Central memory CD8-positive, alpha-beta T cell (primary cell): ENCODE measurements at places on chromosomes 3 and 15.
A peak's percentile ranks its signal among the peaks of the same experiment; 100 is the strongest.

GRCh38 chr3:184788751-184789150 is 23.2 kb upstream of the VPS8 start:
- H3K4me1 ChIP-seq: peaks cover 20% of the 10 kb centered on the region
- no peak overlapping the region for H3K4me3 ChIP-seq
- no peak overlapping the region for H3K27ac ChIP-seq
- DNase-seq: no peak

DNA sequence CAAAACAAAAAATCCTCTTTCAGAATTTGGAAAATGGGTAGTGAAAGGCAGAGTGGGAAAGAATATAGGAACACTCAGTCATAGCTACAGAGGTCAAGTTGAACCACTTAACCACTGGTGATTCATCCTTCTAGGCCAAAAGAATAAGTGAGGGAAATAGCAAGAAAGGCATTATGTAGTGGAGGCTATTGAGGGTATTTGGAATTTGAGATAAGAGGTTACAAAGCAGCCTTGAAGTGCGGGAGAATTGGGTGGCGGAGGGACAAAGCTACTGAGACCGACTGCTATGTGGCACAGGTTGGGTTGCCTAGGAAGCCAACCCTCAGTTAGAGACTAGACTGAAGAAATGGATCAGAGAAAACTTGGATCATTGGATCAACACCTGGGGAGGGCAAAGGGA is 109.5 kb downstream of the SYNPR start:
- H3K4me3 ChIP-seq: no peak overlapping the region
- H3K27ac ChIP-seq: no peak overlapping the region
- H3K36me3 ChIP-seq: no peaks in the 10 kb centered on the region
- H3K4me1 ChIP-seq: no peaks in the 10 kb centered on the region

DNA sequence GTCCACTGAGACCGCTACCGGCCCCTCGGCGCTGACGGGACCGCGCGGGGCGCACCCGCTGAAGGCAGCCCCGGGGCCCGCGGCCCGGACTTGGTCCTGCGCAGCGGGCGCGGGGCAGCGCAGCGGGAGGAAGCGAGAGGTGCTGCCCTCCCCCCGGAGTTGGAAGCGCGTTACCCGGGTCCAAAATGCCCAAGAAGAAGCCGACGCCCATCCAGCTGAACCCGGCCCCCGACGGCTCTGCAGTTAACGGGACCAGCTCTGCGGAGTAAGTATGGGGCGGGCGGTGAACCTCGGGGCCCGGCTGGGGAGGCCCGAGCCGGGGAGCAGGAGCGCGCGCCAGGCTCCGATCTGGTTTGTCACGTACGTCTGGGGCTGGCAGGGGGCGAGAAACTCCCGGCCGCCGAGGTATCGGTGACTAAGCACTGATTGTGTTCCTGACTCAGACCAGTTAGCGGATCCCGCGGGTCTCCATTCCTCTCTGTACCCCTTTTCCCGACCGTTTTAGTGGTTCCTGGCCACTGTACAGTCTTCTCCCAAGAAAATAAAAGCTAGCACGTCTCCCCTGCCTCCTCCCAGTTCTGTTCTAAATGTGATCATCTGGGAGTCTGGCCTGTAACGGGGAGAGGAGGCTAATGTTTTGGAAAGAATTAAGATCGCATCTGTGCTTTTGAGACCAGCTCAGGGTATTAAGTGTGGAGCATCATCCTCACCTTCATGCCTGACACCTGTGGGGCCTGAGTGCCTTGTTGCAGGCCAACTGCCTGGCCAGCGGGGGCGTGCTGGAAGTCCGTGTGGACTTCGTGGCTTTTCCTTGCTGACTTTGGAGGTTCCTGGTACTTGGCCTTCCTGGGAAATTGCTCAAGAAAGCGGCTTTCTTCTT is 691 bp downstream of the MAP2K1 start:
- peaks cover 13% of the 10 kb centered on the region for H3K36me3 ChIP-seq
- peaks cover 66% of the 10 kb centered on the region for H3K4me1 ChIP-seq
- H3K27me3 ChIP-seq: no peaks in the 10 kb centered on the region

DNA sequence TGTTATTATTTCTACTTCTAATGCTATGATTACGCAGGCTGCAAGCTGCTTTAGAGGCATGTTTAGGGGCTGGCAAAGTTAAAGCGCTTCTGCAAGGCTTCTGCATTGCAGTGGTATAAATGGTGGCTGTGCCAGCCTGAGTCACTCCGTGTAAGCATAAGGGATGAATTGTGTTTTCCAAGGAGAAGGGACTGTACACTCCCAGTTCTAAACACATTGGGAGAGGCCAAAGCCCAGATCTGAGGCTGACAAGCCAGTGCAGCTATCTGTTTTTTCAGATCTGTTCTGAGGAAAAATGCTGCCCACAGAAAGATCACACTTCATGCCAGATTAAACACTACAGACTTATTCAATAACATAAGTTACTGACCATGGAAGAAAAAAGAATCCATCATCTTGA is 83.8 kb downstream of the PRICKLE2 start:
- H3K4me3 ChIP-seq: no peak overlapping the region
- H3K4me1 ChIP-seq: no peaks in the 10 kb centered on the region
- H3K36me3 ChIP-seq: no peaks in the 10 kb centered on the region
- DNase-seq: no peak
- no peak overlapping the region for H3K27ac ChIP-seq
- peaks cover 2% of the 10 kb centered on the region for H3K27me3 ChIP-seq

DNA sequence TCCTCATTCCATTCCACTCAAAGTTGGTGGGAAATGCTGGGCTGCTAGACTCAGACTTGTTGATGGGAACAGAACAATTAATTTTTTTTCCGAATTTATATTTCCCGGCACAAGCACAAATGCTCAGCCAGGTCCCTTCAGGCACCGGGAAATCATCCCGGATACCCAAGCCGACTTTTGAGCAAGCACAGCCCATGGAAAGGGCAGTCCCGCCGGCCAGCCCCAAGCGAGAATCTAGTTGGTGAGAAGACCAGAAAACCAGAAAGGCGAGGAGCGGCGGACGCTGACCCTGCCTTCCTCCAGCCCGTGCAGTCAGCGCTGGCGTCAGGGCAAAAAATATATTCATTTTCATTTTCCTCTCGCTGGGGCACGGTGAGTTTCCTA is 763 bp upstream of the ZIC4 start:
- H3K27me3 ChIP-seq: peaks cover 85% of the 10 kb centered on the region
- peaks cover 8% of the 10 kb centered on the region for H3K36me3 ChIP-seq
- H3K4me1 ChIP-seq: no peaks in the 10 kb centered on the region

DNA sequence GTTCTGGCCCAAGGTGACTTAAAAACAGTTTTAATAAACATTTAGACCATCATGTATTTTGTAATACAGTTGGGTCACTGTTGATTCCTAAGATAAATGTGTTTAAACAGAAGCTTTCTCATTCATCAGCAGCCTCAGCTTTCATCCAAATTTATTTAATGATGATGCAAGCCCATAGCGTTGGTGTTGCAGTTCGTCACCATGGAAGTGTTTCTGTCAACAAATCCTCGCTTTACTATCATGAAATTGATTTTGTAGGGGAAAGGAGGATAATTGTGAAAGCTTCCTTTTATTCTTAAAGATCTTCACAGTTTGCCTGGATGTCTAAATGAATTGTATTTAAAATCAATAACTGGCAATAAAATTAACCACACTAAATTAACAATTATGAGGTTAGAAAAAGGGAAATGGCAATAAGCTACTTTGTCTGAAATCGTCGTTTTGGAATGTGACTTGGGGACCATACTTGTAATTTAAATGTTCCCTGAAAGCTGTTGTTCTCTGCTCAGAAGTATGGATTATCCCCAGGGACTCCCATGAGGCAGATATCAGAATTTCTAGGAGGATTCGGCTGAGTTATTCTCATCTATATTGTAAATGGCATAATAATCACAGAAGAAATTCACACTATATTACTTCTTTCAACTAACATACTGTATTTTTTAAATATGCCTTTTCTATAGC is 29.0 kb downstream of the CMSS1 start:
- no peak overlapping the region for H3K4me3 ChIP-seq
- H3K27ac ChIP-seq: no peak overlapping the region
- H3K36me3 ChIP-seq: peaks cover 2% of the 10 kb centered on the region
- H3K27me3 ChIP-seq: no peaks in the 10 kb centered on the region
- no peak for DNase-seq
- H3K4me1 ChIP-seq: no peaks in the 10 kb centered on the region

DNA sequence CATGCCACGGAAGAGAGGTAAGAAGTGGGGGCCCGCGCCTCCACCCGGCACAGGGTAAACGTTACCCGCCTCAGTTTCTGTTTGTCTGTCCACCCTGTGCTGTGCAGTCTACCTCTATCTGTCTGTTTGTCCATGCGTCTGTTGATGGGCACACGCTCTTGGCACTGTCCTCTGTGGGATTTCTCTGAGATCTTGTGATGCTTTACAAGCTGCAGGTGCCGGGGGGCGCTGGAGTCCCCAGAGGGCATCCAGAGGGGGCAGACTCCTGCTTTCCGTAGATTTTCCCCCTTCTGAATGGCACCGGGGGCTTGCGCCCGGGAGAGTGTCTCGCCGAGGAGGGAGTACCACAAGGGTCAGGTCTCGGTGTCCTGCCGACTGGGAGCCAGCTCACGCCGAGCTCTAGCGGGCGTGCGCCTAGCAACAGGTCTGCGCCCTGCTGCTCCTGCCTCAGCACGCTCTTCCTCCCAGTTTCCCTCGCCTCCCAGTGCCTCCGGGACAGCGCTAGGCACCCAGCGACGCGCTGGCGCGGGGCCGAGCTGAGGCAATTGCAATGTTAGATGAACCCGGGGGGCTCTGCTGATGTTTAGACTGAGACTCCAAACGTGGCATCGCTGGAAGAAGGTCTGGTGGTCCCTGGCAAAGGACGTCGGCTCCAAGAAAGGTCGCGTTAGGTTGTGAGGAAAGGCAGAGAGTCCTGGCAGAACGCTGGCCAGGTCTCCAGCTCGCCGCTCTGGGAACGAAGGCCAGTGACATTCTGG is 667 bp downstream of the CEMIP start:
- H3K27me3 ChIP-seq: peaks cover 64% of the 10 kb centered on the region
- H3K36me3 ChIP-seq: peaks cover 2% of the 10 kb centered on the region
- H3K4me1 ChIP-seq: peaks cover 9% of the 10 kb centered on the region
- no peak for DNase-seq
- H3K4me3 ChIP-seq: peak overlapping the region; percentile 46

- H3K36me3 ChIP-seq: no peaks in the 10 kb centered on the region
- H3K27ac ChIP-seq: no peak overlapping the region
- no peaks in the 10 kb centered on the region for H3K4me1 ChIP-seq
These were observed 65.7 kb upstream of the FRMD4B start for GRCh38 chr3:69451594-69451993.

DNA sequence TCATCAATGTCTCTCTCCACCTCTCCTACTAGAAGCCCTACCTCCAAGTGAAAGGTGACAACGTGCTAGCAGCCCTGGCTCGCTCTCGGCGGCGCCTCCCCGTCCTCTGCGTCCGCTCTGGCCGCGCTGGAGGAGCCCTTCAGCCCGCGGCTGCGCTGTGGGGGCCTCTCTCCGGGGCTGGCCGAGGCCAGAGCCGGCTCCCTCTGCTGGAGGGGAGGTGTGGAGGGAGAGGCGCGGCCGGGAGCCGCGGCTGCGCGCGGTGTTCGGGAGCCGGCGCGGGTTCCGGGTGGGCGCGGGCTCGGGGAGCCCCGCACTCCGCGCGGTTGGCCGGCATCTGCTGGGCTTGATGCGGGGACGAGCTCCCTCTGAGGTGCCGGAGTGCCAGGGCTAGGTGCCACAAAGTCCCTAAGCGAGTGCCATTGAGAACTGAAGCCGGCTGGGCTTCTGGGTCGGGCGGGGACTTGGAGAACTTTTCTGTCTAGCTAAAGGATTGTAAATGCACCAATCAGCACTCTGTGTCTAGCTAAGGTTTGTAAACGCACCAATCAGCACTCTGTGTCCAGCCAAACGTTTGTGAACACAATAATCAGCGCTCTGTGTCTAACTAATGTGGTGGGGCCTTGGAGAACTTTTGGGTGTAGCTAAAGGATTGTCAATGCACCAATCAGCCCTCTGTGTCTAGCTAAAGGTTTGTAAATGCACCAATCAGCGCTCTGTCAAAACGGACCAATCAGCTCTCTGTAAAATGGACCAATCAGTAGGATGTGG is 84.8 kb upstream of the ARRDC4 start:
- no peaks in the 10 kb centered on the region for H3K4me1 ChIP-seq
- DNase-seq: no peak

- no peak overlapping the region for H3K4me3 ChIP-seq
- DNase-seq: no peak
- H3K36me3 ChIP-seq: no peaks in the 10 kb centered on the region
- H3K27ac ChIP-seq: no peak overlapping the region
- H3K27me3 ChIP-seq: peaks cover 50% of the 10 kb centered on the region
These were observed 80.9 kb downstream of the DGKG start for GRCh38 chr3:186281176-186281575.

GRCh38 chr3:190525634-190526033 is 11.7 kb downstream of the IL1RAP start:
- no peak for DNase-seq
- no peak overlapping the region for H3K27ac ChIP-seq
- no peak overlapping the region for H3K4me3 ChIP-seq
- H3K36me3 ChIP-seq: peaks cover 5% of the 10 kb centered on the region
- no peaks in the 10 kb centered on the region for H3K27me3 ChIP-seq

DNA sequence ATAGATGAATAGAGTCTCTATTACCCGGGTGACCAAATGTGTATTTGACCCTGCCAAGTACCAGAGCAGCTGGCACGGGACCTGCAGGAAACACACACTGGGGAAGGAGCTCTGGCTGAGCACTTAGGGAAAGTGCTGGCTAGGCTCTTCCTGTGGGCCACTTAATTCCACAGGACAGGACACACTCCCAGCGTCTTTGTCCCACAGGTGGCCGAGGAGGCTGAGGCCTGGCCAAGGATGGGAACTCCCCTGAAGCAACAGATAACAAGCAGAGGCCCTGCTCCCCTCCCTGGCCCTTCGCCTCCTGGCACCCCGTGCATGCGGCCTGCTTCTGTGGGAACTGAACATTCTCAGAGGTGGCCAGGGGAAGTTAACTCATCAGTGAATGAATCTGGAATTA is 180.8 kb downstream of the ATP10A start:
- H3K27ac ChIP-seq: no peak overlapping the region
- no peak for DNase-seq
- no peaks in the 10 kb centered on the region for H3K27me3 ChIP-seq
- H3K4me3 ChIP-seq: no peak overlapping the region

- H3K36me3 ChIP-seq: peaks cover 3% of the 10 kb centered on the region
- H3K4me1 ChIP-seq: no peaks in the 10 kb centered on the region
- H3K4me3 ChIP-seq: no peak overlapping the region
- no peak for DNase-seq
These were observed 406.3 kb downstream of the MAGI1 start for GRCh38 chr3:65632414-65632813.

DNA sequence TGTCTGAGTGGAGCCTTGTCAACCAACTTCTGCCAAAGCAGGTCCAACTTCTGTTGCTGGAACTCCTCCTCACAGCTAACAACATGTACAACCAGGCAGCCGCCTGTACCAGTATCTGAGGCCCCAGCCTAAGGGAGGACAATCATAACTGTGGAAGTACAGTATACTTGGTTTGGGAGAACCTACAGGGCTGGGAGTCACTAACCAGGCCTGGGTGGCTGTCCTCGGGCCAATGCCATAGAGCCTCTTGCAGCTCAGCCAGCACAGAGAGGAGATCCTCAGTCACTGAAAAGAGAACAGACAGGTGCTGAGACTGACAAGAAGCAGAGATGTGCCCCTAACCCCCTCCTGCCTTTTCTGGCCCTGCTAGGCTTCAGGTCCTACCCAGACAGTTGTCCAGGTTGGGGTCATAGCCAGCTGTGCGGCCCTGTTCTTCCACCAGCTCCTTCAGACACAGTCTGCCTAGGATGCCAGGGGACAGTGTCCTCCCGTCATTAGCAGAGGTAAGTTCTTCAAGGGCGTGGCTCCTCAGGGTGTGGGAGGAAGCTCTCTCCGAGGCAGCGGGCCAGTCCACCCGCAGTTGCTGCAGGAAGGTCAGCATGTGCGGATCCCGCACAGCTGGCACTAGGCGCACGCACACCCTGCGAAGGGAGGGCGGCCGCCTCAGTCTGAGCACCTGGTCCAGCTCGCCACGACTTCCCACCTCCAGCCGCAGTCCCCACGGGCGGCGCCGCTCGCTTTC is 980 bp downstream of the DALRD3 start:
- H3K4me3 ChIP-seq: peak overlapping the region; percentile 98
- peaks cover 28% of the 10 kb centered on the region for H3K4me1 ChIP-seq
- peaks cover 29% of the 10 kb centered on the region for H3K36me3 ChIP-seq
- DNase-seq: no peak
- H3K27ac ChIP-seq: peak overlapping the region; percentile 69
- H3K27me3 ChIP-seq: no peaks in the 10 kb centered on the region
